ENCODE measurements at places on chromosomes 4 and X. TPM values are rescaled to one million over a fixed set of nuclear protein-coding genes. Genes with fewer than 3 reads are reported as not detected.

BGN gene
- not detected for total RNA-seq

XG gene
- 0.08 TPM for total RNA-seq

CT45A1 gene
- total RNA-seq, result 0.07 TPM

LANCL3 gene
- 0.02 TPM for total RNA-seq

NKX6-1 gene
- 0.51 TPM for total RNA-seq

TLR1 gene
- total RNA-seq, result 0.22 TPM

HHIP gene
- total RNA-seq, result 0.76 TPM

MAGEB1 gene
- total RNA-seq, result not detected

ADH1A gene
- total RNA-seq, result not detected

WDR17 gene
- 1.3 TPM for total RNA-seq

BRS3 gene
- not detected for total RNA-seq

RHOH gene
- total RNA-seq, result 0.26 TPM

PCDH10 gene
- total RNA-seq, result 0.11 TPM

NPNT gene
- total RNA-seq, result 0.28 TPM

MAGEE2 gene
- total RNA-seq, result not detected

REELD1 gene
- not detected for total RNA-seq

MGARP gene
- 0.79 TPM for total RNA-seq

MUC7 gene
- not detected for total RNA-seq

ADH7 gene
- total RNA-seq, result not detected

HSPA4L gene
- 5.6 TPM for total RNA-seq

MAGT1 gene
- total RNA-seq, result 37.0 TPM

PHOX2B gene
- not detected for total RNA-seq

COX7B2 gene
- not detected for total RNA-seq

NUDT10 gene
- 1.2 TPM for total RNA-seq

HPGDS gene
- not detected for total RNA-seq

HMX1 gene
- 0.10 TPM for total RNA-seq

MAD2L1 gene
- total RNA-seq, result 45.9 TPM

DCAF8L2 gene
- not detected for total RNA-seq

MAGEC3 gene
- not detected for total RNA-seq

TDO2 gene
- 0.55 TPM for total RNA-seq

CXCL8 gene
- total RNA-seq, result 6.0 TPM

AVPR2 gene
- 0.06 TPM for total RNA-seq

FHL1 gene
- 26.8 TPM for total RNA-seq

F11 gene
- not detected for total RNA-seq

POU3F4 gene
- total RNA-seq, result not detected

GUCY1B1 gene
- total RNA-seq, result 0.30 TPM

SLBP gene
- total RNA-seq, result 68.3 TPM

PFKFB1 gene
- 0.10 TPM for total RNA-seq

GASK1B gene
- total RNA-seq, result 0.27 TPM

FGFBP1 gene
- 2.6 TPM for total RNA-seq

SPANXC gene
- total RNA-seq, result not detected

HTN3 gene
- not detected for total RNA-seq

Data from A549 treated with AZD2906 at 1 μM for 4 hours (cell line).